ENCODE measurements at places on chromosomes 2 and 18. TPM values are rescaled to one million over a fixed set of nuclear protein-coding genes. Genes with fewer than 3 reads are reported as not detected.

Gene DOCK10
- total RNA-seq, result 36.9 TPM

Gene CFAP221
- not detected for total RNA-seq

Gene COPS7B
- total RNA-seq, result 20.5 TPM

Gene MC4R
- total RNA-seq, result not detected
